NCI-H1417 treated with DMSO at 0.1 percent for 48 hours (cell line): ENCODE measurements at places on chromosomes 13 and 19.
A peak's percentile ranks its signal among the peaks of the same experiment; 100 is the strongest.

GRCh38 chr19:815079-815774 is 6.5 kb downstream of the PLPPR3 start:
- no peak for DNase-seq

DNA sequence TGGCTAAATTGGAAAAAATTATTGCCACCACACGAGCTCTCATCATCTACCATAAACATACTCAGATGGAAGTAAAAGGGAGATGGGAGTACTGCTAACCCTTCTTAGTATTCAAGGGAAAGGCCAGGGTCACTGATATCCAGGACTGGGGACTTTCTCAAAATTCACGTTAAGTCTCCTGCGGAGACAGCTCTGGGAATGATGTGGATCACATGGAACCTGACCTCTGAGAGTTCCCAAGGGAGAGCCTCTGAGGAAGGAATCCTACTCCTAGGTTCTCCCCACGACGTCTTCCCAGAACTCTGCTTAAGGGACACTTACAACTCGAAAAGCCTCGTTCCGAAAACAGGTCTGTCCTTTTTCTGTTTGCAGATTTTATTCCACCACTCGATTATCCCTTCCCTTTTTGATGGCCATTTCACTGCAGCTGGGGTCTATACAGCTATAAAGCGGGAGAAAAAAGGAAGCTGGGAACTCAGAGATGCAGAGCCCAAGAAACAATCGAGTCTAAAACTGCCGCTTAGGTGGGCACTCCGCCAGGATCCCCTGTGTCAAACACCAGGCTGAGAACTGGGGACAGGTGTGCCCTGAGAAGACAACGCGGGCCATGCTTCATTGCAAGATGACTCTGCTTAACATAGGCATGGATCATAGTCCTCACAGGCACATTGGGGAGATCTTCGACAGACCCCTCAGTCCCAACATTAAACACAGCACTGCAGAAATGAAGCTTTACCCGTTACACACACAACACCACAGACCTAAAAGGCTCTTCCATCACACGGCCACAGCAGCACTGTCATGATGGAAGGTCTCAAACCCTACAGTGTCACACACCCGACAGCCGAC is 823 bp upstream of the ZNF567 start:
- DNase-seq, result no peak

- no peak for DNase-seq
These were observed 2.0 kb downstream of the FBL start for GRCh38 chr19:39843919-39844793.

DNA sequence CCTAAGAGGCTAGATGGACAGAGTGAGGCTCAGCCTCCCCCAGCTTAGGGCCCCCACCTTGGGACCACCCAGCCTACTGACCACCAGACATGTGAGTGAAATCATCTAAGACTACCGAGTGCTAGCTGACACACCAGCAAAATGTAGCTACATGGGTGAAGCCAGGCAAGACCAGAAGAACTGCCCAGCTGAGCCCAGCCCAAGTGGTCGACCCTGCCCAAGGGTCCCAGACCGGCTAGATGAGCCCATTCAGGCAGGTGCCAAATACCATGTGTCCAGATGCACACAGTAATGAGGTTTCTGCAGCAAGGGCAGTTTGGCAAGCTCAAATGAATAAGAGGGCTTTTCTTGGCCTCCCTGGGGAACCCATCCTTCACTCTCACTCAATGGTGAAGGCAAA is 56.6 kb downstream of the ZNF557 start:
- DNase-seq, result no peak

GRCh38 chr19:49799798-49800376 is 13.2 kb downstream of the FUZ start:
- no peak for DNase-seq

- no peak for DNase-seq
These were observed 33.3 kb upstream of the MICU2 start for GRCh38 chr13:21637296-21637695.

DNA sequence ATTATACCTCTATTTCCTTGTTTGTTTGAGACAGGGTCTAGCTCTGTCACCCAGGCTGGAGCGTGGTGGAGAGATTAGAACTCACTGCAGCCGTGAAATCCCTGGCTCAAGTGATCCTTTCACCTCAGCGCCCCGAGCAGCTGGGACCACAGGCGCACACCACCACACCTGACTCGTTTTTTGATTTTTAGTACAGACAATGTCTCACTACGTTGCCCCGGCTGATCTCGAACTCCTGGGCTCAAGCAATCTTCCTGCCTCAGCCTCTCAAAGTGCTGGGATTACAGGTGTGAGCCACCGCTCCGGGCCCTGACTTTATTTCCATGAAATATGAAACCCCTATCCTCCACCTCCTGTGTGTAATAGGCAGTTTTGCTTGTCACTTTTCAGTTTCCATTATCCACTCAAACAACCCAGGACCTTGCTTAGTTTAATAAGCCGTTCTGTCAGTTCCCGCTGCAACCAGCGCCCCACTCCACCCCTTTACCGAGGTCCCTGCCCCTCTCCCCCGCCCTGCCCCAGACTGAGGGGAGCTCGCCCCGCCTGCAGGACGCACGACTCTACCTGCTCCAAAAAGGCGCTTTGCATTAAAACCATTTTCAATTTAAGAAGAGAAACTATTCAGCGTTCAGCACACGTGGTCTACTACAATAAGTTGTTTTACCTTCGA is 16.9 kb downstream of the ZNF816 start:
- no peak for DNase-seq

DNA sequence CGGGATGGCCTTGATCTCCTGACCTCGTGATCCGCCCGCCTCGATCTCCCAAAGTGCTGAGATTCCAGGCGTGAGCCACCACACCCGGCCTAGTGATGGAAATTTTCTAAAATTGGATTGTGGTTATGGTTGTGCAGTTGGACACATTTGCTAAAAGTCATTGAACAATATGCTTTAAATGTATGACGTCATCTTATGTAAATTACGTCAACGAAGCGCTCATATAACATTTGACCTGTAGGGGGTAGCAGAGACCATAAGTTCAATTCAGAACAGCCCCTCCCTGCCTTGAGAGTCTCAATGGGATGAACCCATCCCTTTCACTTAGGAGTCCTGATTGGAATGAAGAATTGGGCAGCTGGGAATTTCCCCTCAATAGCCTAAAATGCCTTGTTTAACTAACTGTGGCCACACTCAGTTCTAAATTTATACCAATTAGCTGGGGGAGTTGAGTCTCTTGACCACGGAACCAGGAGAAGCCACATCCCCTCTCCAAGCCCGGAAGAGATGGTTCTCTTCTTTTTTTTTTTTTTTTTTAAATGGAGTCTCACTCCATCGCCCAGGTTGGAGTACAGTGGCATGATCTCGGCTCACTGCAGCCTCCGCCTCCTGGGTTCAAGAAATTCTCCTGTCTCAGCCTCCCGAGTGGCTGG is 15.2 kb upstream of the TLE6 start:
- peak; percentile 71 for DNase-seq

- no peak for DNase-seq
These were observed 452 bp downstream of the PIAS4 start for GRCh38 chr19:4007836-4008539.

- no peak for DNase-seq
These were observed 6.2 kb downstream of the NDUFA11 start for GRCh38 chr19:5897189-5897969.

DNA sequence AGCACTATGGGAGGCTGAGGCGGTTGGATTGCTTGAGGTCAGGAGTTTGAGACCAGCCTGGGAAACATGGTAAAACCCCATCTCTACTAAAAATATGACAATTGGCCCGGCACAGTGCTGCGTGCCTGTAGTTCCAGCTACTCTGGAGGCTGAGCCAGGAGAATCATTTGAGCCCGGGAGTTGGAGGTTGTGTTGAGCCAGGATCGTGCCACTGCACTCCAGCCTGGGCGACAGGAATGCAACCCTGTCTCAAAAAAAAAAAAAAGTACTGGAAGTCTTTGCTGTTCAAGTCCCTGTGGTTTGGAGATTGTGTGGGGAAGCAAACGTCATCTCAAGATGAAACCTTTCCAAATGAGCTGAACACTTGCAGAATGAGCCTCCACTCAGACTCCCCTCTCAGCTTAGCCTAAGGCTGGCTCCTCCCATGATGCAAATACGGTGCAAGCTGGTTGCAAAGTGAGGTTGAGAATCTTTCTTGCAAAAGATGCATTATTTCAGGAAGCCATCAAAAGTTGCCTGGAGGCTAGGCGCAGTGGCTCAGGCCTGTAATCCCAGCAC is 46.2 kb downstream of the MYO9B start:
- no peak for DNase-seq

GRCh38 chr13:62887046-62887445 is 1471.4 kb upstream of the PCDH20 start:
- no peak for DNase-seq

DNA sequence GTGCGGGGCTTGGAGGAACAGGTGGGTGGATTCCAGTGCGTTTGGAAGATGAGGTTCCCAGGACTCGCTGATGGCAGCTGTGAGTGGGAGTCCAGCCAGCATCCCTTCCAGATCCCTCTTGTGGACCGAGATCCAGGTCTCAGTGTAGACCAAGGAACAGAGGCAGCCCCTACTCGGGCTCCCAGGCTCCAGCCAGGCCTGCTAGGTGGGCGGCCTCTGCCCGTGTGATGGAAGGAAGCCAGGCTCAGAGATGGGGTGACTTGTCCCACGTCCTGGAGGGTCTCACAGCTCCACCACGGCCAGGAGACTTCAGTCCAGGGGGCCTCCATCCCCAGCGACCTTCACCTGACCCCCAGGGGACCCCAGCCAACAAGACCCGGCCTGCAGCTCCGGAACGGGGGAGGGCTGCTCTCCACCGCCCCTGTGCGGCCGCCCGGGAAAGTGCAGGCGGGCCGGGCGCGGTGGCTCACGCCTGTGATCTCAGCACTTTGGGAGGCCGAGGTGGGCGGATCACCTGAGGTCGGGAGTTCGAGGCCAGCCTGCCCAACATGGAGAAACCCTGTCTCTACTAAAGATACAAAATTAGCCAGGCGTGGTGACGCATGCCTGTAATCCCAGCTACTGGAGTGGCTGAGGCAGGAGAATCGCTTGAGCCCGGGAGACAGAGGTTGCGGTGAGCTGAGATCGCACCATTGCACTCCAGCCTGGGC is 729 bp upstream of the MADCAM1 start:
- no peak for DNase-seq

GRCh38 chr13:59680429-59681024 is 483.2 kb downstream of the DIAPH3 start:
- peak; percentile 14 for DNase-seq
